Stimulated activated CD4-positive, alpha-beta T cell treated with anti-CD3 and anti-CD28 coated beads, Interleukin-15, amount 100 ng/mL, for 48 hours (primary cell): ENCODE measurements at places on chromosomes 5 and 9.

GRCh38 chr5:54457094-54457862, 1.8 kb downstream of the HSPB3 start:
- DNase-seq, result no peak

GRCh38 chr5:79834098-79834753, 144.6 kb downstream of the CMYA5 start:
- DNase-seq, result no peak

DNA sequence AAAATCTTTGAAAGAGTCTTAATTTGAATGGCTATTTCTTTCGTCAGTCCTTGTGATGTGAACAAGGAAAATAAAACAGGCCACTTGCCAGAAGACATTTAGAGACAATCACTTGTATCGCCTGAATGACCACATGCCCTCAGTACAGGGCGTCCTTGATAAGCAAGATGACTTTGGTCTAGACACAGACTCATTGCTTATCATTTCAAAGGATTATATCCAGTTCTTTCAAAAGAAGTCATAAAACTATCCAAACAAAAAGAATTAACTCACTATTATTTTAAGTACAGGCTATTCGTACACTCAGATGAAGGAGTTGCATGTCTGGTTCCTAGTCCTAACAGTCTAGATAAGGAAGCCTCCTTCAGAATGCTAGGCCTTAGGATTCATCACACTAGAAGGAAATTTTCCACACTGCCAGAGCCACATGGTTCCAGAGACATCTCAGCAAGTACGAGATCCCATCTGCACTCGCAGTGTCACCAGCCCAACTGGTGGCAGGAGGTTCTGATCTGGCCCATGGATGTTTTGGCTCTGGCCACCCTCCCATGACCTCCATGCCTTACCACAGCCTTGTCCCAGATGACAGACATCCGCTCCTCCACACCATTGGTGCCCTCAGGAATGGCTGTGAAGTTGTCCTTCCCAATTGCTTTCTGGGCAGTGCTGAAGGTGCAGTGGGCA, 109.6 kb downstream of the DPYSL3 start:
- DNase-seq, result no peak

DNA sequence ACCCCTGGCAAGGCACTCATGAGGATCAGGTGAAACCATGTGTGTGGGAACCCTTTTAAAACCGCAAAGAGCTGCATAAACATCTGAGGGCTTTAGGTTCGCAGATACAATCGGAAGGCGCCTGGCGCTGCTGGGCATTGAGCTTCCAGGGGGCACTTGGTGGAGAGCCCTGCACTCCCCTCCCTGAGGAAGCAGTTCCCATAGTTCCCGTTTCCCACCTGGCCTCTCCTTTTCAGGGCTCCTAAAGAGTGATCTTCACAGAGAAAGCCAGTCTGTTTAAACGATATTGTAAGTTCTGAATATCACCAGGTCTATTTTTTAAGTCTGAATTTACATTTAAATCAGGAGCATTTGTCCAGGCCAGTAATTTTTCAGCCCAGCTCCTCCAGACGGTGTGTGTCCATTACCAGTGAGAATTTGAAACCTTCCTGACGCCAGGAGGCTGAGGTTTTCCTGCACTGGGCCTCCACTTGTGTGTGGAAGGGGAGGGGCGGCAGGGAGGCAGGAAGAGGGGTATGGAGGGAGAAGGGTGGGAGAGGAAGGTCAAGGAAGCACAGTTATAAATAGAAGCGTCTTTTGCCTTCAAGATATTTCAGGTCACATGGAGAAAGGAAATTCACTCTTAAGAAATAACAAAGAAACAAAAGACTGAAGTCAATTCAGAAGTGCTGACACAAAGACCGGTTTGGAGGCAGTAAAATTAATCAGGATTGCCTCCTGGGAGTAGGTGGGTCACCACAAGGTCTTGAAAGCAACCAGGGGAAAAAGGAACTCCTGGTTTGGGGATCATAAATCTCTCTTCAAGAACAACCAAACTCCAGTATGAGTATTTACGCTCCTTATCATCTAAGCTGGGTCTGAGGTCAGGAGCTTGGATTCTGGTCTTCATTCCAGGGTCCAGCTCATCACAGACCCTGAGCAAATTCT, 14.3 kb upstream of the MGAT1 start:
- no peak for DNase-seq

GRCh38 chr5:159170021-159170420, 39.3 kb downstream of the RNF145 start:
- no peak for DNase-seq
